Left kidney (tissue), 8 donors: ENCODE measurements at places on chromosomes 5 and 9. TPM values are rescaled to one million over a fixed set of nuclear protein-coding genes. Genes with fewer than 3 reads are reported as not detected.

GRCh38 chr5:89582768-89583339 is 699.9 kb upstream of the MEF2C start:
- no peak for DNase-seq

Gene ENTREP1
- 5.0 TPM for polyA plus RNA-seq

Gene SSBP2
- polyA plus RNA-seq: 98.5 TPM

GRCh38 chr5:139273572-139274289 is 19.8 kb upstream of the MATR3 start:
- peak; percentile 80 for DNase-seq

- no peak for DNase-seq
Observed at GRCh38 chr5:100890461-100891008, 12.5 kb downstream of the ST8SIA4 start.

DNA sequence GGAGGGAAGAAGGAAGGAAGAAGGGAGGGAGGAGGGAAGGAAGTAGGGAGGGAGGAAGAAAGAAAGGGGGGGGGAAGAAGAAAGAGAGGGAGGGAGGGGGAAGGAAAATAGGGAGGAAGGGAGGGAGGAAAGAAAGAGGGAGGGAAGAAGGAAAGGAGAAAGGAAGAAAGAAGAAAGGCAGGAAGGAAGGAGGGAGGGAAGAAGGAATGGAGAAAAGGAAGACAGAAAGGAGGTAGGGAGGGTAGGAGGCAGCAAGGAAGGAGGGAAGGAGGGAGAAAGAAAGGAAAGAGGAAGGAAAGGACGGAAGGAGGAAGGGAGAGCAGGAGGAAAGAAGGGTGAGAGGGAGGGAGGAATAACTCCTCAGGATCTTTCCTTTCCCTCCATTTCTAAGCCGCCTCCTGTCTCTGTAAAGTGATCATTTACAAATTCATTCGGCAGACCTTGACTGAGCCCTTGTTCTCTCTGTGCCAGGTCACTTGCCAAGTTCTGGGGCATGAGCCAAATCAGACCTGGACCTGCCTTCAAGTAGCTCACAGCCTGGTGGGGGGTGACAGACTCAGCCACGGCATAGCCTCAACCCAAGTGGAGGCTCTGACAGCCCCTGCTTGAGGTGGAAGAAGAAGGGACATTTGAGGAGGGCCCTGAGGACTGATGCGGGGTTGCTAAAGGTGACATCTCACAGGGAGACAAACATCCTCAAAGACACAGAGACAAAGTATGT is 69.0 kb upstream of the HRH2 start:
- DNase-seq: no peak

DNA sequence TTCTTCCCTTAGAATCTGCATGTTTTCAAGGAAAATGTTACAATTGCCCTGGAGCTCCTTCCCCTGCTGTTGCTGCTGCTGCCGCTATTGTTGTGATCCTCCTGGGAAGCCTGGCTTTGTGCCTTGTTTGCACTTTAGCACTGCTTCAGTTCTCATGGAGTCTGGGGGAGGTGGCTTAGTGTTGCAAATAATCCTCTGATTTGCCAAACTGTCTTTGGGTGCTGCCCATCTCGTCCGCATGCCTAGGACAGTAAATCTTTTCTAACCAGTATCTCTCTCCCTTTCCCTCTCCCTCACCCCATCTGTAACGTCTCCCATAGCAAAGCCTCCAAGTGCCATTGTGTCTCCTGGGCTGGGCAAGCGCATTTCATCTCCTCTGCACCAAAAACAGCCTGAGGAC is 30.3 kb downstream of the FAM240B start:
- no peak for DNase-seq

DNA sequence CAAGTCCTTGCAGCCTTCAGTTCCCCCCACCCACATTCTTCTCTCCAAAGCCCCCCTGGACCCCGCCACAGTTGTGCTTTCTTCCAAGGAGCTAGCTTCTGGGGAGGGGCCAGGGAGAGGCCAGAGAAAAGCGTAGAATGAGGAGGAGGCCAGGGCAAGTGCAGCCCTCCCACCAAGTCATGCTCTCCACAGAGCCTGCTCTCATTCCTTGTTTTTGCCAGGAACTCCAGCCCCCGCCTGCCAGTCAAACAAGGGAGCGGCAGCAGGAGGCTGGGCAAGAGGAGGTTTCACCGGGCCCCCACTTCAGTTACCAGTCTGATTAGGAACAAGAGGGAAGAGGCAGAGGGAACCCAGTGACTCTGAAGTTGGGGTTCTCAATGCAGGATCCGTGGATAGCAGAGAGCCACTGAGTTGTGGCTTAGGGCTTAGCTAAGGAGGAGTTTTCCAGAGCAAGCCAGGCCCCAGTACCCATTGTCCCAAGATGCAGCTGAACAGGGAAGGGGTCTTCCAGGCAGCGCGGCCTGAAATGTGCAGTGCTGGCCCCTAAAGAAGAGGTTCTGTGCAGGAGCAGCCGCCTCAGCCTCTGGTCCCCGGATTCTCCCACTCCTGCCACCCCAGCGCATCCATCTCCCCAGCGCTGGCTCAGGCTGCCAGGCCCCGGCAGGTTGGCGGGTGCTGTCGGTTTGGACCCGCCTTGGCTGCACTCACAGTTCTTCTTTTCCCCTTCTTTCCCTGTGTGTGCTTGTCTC is 120.6 kb downstream of the DAB2IP start:
- DNase-seq: no peak
